Effector memory CD8-positive, alpha-beta T cell (primary cell): ENCODE measurements at places on chromosomes 7 and 10.

DNA sequence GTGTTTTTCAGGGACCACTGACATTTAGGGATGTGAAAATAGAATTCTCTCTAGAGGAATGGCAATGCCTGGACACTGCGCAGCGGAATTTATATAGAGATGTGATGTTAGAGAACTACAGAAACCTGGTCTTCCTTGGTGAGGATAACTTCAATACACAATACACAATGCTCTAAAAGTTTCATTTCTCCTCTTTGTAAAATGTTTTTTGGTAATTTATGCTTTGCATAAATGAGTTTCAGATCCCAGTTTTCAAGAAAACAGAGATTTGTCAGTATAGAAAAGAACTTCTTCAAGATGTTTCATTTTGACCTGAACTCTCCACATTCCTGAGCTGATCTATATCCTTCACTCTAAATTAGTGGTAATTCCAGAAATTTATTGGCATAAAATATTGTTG, 14.2 kb downstream of the ZNF92 start:
- DNase-seq, result no peak

DNA sequence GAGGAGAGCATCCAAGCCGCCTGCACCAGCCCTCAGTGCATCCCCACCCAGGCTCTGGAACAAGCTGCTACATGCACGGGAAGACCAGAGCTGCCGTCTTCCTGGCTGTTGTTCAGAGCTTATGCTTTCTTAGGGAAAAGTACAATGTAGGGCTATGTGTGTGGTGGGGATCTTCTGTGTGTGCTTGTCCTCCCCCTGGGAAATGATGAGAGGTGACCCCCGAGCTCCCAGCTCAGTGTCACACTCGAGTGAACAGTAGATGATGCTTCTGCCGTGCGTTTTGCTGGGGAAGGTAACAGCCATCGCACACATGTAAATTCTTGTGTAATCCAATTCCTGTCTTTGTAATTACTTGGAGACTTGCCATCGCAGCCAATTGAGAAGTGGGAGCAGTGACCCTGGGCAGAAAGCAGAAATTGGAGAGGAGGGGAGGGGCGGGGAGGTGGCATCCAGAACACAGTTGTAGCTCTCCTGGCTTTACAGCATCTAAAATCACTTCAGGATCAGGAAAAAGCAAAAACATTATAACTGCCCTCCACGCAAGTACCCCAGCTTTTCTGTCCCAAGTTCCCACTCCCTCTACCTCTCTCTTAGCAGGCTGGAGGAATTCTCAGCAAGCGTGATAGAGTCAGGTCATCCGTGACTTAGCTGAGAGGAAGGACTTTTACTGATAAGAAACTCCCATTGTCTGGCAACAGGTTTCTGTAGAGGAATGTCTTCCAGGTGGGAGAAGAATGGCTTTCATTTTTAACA, 149.6 kb downstream of the TCF7L2 start:
- no peak for DNase-seq

DNA sequence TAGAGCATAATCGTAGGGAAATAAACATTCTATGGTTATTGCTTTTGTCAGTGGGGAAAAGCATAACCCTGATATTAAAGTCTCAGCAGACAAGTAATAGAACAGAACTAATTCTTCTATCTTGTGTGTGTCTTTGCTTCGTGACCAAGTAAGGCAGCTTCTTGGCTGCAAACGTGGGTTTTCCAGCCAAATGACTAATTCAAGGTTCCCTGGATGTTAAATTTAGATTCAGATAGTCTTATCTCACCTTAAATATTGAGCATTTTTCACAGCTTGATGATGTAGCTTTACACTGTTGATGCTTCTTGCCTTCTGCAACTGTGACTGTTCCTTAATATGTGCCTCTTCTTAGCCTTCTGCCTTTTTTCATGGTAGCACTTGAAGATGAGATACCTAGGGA, 113.0 kb downstream of the EXOC4 start:
- no peak for DNase-seq

GRCh38 chr10:129626796-129627435, 159.9 kb downstream of the MGMT start:
- DNase-seq, result no peak

GRCh38 chr10:116554628-116555027, 8.9 kb downstream of the PNLIP start:
- DNase-seq, result no peak
